ENCODE measurements at places on chromosomes 1 and 21. TPM values are rescaled to one million over a fixed set of nuclear protein-coding genes. Genes with fewer than 3 reads are reported as not detected.

Gene CTXND2
- not detected for total RNA-seq

Gene DRAXIN
- total RNA-seq: 0.31 TPM

Gene ENAH
- 107 TPM for total RNA-seq

Gene TARBP1
- 29.5 TPM for total RNA-seq

Gene CD53
- total RNA-seq: 7.2 TPM

DNA sequence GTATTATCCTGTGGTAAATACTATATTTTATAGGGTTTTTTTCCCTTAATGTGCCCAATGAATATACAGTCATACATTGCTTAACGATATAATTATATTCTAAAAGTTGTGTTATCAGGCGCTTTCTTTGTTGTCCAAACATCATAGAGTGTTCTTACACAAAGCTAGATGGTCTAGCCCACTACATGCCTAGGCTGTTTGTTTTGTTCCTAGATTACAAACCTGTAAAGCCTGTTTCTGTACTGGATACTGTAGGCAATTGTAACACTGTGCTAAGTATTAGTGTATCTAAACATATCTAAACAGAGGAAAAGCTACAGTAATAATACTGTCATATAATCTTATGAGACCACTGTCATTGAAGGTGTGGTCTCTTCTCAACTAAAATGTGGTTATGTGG is 242.6 kb upstream of the C1orf105 start:
- DNase-seq: no peak

DNA sequence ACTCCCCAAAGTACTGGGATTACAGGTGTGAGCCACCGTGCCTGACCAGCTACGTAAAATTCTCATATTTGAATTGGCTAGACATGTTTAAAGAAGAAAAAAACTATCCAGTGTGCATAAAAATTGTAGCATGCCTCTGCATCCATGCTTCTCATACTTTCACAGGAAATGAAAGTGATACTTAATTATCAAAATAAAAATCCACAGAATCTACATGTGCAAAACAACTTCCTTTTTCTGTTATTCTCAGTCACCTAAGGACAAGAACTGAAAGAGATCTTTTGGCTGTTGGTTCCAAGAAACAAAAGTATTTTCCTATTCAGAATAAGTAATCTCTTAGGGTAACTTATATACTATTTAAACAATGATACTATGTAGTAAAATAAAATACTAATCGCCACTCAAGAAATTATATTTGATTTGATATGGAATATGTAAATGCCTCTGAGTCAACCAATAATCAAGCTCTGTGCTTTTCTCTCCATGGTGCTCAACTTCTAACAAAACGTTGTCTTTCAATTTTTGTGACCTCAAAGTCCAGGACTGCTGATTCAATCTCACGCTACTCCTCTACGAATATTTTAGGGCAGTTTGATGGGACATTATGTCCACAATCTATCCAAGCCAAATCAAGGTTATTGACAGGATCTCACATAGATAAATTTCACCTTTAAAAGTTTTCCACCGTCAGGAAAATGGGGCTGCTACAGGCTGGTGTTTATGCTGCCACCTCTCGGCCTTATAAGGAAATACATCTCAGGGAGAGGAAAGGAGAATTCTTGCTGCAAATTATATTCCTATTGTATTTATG is 102.7 kb downstream of the ZNF281 start:
- peak; percentile 66 for DNase-seq

DNA sequence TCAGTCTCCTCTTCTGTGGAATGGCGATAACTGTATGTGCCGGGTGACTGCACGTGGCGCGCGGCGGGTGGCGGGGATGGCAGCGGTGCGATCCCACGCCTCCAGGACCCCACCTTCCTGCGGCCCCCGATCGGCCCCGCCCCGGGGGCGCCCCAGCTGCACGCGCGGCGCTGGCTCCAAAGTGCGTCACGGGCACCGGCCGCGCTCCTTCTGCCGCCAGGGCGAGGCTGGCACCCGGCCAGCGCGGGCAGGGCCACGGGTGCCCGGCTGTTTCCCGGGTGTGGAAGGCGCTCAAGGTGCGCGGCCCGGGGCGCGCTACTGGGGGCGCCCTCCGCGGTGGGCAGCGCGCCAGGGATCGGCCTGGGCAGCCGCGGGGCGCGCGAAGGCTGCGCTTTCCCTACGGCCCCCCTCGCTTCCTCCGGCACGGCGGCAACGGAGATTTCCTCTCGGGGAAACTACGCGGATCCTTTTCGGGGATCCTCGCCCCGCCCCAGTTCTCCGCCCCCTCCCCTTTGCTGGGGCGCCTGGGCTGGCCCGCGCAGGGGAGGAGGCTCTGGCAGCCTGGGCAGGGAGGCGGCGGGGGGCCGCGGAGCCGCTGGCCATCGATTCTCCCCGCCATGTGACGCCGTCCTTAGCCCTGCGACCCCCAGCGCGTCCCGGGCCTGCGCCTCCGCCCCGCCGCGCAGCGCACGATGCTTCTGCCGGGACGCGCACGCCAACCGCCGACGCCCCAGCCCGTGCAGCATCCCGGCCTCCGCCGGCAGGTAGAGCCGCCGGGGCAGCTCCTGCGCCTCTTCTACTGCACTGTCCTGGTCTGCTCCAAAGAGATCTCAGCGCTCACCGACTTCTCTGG is at the start of gene EVA1C:
Gene EVA1C, plus strand, starts transcription at position 545 of the 853 bp plus-strand sequence. Its CDS starts 148 bp downstream, at position 693.
- peak; percentile 43 for DNase-seq

DNA sequence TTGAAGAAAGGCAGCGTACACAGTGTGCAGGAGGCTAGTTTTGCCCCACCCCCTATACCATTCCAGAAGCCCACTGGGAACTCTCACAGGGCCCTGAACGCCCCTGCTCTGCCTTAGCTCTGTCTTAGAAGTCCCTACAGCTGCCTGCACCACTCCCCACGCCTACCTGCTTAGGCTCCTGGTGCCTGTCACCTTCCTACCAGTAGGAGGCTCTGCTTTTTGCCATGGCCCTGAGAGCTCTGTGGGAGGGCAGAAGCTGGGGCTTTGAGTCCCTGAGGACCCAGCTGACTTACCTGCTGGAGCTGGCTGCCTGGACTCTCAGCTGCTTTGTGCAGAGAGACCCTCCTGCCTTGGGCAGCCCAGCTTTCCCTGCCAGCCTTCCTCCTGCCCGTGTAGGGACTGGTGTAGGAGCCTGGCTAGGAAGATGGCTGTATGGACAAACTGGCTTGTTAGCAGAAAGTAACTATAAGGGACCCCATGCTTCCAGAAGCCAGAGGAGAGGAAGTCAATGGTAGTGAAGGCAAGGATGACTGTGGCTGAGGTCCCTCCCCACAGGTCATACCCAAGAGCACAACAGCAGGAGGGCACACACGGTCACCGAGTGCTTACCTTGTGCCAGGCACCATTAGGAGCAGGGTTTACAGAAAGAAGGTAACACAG is 9.8 kb upstream of the CELSR2 start:
- DNase-seq: no peak
